ENCODE measurements at places on chromosomes 12 and 14. TPM values are rescaled to one million over a fixed set of nuclear protein-coding genes. Genes with fewer than 3 reads are reported as not detected.
A peak's percentile ranks its signal among the peaks of the same experiment; 100 is the strongest.

TEX52 gene
- not detected for total RNA-seq

GRCh38 chr14:74649167-74649566 lies 37.1 kb upstream of the LTBP2 start:
- no peak for DNase-seq
- no peaks in the 10 kb centered on the region for H3K27me3 ChIP-seq
- H3K4me1 ChIP-seq: peaks cover 19% of the 10 kb centered on the region
- no peak overlapping the region for H3K27ac ChIP-seq

GRCh38 chr14:104382361-104383087 lies 197.0 kb upstream of the C14orf180 start:
- H3K27me3 ChIP-seq: peaks cover 66% of the 10 kb centered on the region
- H3K27ac ChIP-seq: no peak overlapping the region
- H3K36me3 ChIP-seq: no peaks in the 10 kb centered on the region
- H3K4me3 ChIP-seq: no peak overlapping the region
- peak; percentile 2 for DNase-seq
- H3K4me1 ChIP-seq: peaks cover 13% of the 10 kb centered on the region

DNA sequence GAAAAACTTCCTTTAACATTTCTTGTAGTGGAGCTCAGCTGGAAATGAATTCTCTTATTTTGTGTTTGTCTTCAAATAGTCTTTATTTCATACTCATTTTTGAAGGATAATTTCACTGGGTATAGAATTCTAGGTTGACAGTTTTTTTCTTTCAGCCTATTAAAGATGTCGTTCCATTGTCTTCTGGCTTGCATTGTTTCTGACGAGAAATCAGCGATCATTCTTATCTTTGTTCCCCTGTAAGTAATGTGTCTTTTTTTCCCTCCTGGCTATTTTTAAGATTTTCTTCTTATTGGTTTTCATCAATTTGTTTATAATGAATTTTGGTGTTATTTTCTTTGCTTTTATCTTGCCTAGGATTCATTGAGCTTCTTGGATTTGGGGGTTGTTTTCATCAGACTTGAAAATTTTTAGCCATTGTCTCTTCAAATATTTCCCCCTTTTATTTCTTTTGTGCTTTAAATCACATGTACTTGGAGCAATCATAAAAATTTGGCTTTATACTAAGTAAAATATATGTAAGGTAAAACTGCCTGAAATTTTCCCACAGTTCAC lies 89.4 kb downstream of the UNC79 start:
- no peak overlapping the region for H3K27ac ChIP-seq
- no peaks in the 10 kb centered on the region for H3K4me1 ChIP-seq
- no peaks in the 10 kb centered on the region for H3K36me3 ChIP-seq
- DNase-seq: no peak
- no peaks in the 10 kb centered on the region for H3K27me3 ChIP-seq

Data from left ventricle myocardium inferior (tissue), 1 donor.